ENCODE measurements at places on chromosomes 5 and 9.

- peak; percentile 58 for DNase-seq
Measured at GRCh38 chr5:93072831-93073459, 508.1 kb downstream of the NR2F1-AS1 start.

DNA sequence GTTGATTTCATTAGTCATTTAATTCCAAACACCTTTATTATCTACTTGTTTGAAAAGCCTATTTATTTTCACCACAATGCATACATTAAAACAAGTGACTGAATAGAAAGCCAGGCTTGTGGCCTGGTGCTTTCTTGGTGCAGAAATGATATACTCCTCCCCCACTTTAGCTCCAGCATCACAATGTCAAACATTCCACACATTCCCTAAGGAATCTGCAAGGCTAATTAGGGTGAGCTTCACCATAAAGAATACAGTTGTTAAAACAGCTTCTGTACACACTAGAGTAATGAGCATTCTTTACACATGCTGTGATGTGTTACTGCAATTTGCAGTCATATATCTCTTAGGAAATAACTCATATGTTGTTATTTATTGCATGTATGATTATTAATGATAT is 705.7 kb downstream of the CETN3 start:
- no peak for DNase-seq

DNA sequence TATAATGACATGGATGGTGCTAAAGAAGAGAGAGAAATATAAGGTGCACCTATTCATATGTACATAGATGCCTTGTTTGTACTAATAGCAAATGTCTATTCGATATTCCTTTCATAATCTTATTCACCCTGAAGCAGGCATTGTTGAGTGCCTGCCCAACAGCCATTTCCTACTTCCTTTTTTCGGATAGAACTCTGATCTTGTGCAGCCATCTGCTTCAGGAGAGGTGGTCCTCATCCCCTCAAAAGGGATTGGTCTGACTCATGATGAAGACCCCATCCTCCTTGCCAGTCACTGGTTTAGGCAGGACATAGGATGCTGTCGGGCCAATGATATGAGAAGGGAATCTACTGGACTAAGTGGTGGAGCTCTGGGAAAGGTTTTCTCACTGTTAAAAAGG is 8.4 kb upstream of the RANBP3L start:
- DNase-seq = no peak

DNA sequence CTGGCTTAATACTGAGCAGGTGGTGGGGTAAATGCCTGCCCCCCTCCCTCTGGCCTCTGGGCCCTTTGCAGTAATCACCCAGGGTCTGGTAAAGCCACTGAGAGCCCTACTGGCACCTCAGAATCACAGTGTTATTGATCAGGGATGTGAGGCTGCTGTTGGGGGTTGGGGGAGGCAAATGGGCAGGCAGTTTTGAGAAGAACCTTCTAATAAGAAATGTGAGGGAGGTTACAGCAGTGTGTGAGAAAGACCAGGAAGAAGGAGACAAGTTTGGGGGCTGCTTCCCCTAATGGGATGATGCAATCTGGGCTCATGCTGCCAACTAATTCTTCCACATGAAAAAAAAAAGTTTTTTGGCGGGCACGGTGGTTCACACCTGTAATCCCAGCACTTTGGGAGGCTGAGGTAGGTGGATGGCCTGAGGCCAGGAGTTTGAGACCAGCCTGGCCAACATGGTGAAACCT is 3.1 kb upstream of the B4GALT7 start:
- DNase-seq = no peak

DNA sequence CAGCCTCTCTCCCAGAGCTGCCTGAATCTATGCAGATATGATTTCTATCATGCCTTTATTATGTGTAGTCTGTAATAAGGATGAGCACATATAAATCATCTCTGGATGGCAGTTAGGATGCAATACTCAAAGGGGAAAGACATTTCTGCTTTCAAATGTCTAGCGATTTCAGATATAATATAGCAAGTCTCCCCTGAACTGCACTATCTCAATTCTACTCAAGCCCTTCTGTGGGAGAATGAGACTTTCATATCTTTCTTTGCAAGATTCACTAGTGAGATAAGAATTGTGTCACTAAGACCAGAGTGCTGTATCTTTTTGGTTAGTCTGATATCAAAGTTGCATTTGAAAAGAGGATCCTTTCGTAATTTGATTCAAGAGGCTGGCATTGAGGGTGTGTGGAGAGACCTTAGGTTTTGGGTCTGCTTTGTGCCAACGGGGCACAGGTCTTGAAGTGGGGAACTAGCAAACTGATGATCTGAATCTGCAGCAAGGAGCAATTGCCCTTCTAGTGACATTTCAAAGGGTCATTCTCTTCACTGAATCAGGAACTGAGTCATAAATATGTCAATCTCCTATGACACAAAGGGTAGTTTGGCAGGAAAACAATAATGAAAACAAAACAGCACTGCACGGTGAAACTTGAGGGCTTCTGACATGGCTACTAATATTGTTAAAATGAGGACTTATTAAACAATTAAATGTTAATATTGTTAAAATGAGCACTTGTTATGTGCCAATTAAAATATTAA is 305.5 kb upstream of the CLINT1 start:
- no peak for DNase-seq

GRCh38 chr9:36862206-36863145 is 171.6 kb downstream of the PAX5 start:
- peak; percentile 10 for DNase-seq

DNA sequence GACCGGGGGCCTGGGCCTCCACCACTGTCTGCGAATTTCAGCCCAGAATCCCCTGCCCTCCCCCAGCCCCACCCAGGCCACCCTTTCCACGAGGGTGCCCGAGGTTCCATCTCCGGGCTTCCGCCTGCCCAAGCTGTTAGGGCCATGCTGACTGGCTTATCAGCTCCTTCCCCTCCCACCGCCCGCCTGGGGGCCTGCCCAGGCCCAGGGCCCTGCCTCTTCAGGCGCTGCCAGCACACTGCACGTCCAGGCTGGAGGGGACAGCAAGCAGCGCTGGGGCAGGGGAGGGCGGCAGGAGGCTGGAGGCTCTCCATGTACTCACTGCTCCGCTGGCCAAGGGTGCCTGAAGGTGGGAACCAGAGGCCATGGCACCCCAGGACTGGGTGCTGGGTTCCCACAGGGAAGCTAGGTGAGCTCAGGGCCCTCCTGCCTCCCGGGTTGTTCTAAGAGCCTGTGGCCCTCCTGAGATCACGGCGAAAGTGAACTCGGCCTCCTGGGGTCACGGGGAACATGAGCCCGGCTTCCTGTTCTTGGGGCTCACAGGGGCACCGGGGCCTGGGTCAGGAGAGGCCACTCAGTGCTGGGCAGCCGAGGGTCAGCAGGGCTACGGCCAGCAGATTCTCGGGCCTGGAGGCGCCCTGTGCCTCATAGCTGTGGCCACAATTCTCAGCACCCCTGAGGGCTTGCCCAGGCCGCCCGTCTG is 57.7 kb upstream of the EGFL7 start:
- DNase-seq = no peak

- DNase-seq = no peak
Measured at GRCh38 chr5:169837686-169838085, 142.6 kb downstream of the INSYN2B start.

DNA sequence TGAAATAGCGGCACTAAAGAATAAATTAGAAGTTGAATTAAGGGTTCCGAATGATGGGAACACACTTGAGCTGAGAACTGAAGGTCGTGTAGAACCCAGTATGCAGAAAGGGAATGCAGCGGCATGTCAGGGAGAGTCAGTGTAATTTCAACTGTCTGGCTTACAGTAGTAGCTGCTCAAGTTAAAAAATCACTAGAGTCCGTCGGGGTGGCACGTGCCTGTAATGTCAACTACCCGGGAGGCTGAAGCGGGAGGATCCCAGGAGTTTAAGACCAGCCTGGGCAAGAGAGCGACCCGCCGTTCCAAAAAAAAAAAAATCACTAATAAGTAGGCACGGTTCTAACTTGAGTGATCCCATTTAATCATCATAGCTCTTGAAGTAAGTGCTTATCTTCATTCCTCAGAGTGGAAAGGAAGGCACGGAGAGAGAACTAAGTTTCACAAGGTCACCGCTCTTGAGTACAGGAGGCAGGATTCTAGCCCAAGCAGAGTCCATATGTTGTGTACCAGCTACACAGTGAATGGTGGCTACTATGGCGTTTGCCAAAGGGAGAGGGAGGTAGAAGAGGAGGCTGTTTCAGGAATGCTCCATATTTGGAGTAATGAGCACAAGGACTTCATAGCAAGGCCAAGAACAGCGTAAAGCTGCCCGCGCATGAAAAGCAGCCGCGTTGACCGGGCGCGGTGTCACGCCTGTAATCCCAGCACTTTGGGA is 831 bp downstream of the RMRP start:
- no peak for DNase-seq

DNA sequence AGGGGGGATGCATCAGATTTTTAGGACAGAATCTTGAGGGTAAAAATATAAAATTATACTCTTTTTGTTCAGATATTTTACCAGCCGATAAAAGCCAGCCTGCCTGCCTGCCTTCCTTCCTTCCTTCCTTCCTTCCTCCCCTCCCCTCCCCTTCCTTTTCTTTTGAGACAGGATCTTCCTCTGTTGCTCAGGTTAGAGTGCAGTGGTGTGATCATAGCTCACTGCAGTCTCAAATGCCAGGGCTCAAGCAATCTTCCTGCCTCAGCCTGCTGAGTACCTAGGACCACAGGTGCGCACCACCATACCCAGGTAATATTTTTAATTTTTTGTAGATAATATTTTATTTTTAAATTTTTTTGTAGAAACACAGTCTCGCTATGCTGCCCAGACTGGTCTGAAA is 330.0 kb downstream of the CCDC171 start:
- DNase-seq = no peak

DNA sequence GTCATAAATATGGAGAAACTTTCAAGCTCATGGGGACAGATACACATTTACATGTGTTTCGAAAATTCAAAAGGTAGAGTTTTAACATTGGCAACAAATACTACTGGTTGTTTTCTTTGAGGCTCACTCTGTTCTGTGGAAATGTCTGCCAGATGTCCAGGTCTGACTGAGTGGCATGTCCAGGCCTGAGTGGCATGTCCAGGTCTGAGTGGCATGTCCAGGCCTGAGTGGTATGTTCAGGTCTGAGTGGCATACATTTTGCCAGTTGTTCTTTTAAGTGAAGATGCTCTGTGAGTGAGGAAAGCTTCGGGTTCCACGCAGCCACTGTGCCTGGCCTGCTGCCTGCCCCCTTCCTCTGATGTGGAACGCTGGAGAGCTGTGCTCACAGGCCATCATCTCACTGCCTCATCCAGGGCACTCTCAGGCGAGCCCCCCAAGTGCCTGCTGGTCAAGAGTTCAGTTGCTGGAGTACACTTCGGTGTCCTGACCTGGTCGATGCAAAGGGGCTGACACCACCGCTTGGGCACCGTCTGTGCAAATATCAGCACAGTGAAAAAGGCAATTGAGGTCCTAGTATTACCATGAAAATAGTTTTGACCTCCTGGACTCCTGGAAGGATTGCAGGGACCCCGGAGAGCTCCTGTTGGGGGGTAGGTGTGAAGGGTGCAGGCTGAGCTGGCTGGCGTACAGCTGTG is 89.9 kb downstream of the EHMT1 start:
- no peak for DNase-seq

Measured in LHCN-M2 (cell line).